Suppressor macrophage treated with lipopolysaccharide for 1 hour (primary cell): ENCODE measurements at places on chromosomes 2 and 18.

DNA sequence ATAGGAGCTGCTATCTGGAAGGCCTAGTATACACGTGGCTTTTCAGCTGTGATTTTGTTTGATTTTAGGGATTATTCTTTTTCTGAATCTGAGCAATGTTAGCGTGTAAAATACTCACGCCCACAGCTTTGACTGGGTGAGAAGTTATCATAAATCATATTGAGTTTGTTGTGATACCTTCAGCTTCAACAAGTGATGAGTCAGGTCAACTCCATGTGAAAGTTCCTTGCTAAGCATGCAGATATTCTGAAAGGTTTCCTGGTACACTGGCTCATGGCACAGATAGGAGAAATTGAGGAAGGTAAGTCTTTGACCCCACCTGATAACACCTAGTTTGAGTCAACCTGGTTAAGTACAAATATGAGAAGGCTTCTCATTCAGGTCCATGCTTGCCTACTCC, at the start of gene GKN1:
TSS of gene GKN1 (plus strand) at position 386 of the 400 bp plus-strand sequence. CDS start 42 bp downstream, outside the sequence.
- DNase-seq = no peak

- no peak for DNase-seq
Observed at GRCh38 chr2:12867631-12868287, 151.0 kb downstream of the TRIB2 start.

DNA sequence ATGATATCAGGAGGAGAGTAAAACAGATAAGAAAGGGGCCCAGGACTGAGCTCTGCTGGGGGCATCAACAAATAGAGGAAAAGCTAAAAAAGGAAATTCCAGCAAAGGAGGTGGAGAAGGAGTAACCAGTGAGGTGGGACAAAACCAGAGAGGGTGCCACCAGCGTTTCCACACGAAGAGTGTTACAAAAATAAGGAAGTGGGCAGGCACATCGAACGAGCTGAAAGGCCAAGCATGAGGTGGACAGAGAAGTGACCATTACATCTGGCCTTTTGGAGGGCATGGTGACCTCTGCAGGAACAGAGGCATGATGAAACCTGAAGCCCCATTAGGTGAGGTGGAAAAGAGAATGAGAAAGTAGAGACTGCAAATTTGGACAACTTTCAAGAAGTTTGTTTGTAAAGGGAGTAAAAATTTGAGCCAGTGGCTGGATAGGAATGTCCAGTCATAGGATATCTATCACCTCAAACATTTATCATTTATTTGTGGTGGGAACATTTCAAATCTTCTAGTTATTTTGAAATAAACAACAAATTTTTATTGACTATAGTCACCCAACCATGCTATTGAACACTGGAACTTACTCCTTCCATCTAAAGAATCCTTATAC, 18.4 kb upstream of the VIT start:
- DNase-seq = peak; percentile 26

DNA sequence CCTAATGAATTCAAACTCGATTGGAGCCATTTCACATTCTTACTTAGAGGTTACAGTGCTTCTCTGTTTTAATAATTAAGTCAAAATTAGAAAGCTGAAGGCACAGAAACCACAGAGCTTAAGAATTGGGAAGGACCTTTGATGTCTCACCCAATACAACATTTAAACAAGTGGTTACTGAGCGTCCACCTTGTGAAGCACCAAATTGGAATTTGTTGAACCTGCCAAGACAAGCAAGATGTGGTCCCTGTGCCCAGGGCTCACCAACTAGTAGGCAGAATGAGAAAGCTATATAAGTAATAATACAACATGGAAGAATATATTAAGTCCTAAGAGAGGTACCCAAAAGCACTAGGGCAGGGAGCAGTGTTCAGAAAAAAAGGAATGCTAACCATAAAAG, 64.5 kb upstream of the NPAS2 start:
- no peak for DNase-seq

DNA sequence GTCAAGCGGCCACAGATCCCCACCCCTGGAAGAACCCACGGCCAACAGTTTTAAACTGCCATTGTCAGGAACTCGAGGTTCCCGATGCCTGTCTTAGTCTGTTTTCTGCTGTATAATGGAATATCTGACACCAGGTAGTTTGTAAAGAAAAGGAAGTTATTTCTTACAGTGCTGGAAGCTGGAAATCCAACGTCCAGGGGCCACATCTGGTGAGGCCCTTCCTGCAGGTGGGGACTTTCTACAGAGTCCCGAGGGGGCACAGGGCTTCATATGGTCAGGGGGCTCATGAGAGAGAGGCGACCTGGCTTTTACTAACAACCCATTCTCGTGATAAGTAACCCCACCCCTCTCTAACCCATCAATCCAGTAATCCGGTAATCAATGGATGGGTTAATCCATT, 501.6 kb upstream of the MYT1L start:
- no peak for DNase-seq

DNA sequence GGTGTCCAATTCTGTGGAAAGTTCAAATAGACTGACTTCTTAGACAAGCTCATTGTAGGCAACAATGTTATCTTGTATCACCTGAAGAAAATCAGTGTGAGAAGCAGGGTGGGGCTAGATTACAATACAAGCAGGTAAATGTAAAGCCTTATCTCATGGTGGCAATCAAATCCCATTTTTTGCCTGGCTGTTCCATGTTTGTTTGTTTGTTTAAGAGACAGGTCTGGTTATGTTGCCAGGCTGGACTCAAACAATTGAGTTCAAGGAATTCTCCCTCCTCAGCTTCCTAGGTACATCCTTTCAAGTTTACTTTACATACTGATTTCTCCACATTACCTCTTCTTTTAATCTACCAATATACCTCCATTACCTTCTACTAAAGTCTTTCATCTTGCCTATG, 464.6 kb downstream of the LRP1B start:
- no peak for DNase-seq

DNA sequence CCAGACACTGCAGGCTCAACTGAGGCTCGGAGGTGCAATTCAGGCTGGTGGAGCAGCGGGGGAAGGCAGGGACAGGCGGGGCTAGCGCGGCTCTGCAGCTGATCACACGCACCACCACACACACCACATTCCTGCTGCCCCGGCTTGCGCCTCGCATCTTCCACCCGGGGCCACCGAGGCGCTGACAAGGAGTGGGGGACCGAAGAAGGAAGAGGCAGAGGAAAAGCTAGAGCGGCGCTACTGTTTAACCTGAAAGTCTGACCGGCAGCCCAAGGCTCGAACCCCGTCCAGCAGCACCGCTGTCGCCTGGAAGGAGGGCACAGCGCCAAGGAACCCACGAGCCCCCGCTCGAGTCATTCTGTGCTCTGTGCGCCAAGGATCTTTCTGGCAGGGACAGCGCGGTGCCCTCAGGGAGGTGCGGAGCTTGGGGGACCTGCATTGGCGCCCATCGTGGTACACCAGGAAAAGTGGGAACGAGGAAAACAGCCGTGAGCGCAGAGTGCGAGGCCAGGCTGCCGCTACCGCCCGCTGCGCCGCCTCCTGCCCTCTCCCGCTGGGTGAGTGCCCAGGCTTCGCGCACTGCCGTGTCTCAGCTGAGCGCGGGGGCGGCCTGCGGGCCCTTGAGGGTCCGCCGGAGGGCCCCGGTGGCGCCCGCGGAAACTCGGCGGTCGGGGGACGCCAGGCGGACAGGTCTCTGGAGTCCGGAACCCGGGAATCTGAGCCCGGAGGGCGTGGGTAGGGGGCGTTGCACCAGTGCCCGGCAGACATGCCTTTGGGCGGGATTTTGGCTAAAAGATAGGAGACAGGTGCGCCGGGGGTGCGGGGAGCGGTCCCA, 860 bp upstream of the KCNJ3 start:
- no peak for DNase-seq

- DNase-seq = no peak
Observed at GRCh38 chr18:3449512-3450011, 410 bp upstream of the TGIF1 start.

- no peak for DNase-seq
Observed at GRCh38 chr18:74154716-74155115, 6.4 kb downstream of the TIMM21 start.

DNA sequence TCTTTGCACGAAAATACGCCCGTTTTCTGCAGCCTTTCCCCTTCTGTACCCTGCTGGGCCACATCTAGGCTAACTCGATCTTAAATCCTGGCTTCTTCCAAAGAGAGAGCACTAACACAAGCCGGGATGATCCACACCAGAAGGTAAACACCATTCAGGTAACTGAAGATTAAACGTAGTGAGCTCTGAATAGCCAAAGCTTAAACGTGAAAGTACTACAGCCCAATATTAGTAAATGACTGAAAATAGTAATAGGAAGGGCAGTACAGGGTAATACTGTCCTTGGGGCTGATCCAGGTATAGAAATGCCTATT, 422 bp upstream of the MRPL53 start:
- DNase-seq = no peak

DNA sequence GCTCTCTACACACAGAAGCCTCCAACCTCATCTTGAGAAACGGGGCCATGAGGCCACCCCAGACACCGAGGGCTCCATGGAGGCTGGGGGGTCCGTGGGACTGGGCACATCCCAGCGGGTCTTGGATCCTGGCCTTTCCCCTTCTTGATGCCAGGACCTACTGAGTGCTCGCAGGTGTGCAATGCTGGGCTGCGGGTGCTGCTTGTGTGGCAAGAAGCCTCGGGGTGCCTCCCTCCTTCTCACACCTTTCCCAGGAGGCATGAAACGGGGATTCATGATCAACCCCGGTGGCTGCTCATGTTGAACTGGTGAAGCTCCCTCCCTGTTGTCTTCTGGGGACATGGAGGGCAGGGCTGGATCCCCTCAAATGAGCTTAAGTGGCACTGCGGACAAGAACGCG, 2.0 kb upstream of the BUB1 start:
- no peak for DNase-seq

DNA sequence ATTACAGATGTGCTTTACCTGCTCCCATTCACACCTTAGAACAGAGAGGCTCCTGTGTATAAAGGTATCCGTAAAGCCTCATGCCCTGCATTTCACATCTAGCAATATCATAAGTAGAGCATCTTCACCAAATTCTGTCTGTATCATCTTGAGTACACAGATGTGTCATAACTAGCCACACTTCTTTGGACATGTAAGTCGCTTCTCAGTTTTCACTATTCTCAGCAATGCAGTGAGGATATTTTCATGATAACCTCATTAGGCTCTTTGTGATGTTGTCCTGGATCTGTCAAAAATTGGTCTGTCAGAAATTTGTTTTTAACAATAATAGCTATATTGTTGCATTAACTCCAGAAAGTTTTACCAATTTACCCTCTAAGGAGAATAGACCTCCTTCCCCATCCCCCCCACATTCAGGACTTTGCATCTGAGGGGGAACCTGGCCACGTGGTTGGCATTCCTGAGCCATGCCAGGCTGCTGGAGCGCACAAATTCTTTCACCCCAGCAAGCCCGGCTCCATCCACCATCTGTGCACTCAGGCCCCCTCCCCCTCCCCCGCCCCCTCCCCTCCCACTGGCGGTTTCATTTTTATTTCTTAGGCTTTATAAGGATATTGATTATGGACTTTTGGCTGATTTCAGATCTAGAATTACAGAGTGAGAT, 34.1 kb downstream of the AGAP1 start:
- DNase-seq = no peak

DNA sequence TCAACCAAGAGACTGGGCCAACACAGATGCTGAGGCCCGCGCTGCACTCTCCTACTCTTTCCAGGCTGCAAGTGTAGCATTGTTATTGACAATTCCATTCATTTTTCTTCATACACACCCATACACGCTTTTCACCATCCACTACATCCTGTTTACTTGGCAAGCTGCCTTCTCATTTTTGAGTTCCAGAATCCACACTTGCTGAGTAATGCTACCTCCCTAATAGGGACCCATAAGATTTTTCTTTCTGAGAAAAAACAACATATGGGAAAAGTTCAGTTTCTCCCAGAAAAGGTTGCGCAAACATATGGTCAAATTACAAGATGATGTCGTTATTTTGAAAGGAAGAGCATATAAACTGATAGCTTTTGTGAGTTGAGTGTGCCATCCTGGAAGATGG, 3.3 kb upstream of the NETO1 start:
- DNase-seq = no peak

DNA sequence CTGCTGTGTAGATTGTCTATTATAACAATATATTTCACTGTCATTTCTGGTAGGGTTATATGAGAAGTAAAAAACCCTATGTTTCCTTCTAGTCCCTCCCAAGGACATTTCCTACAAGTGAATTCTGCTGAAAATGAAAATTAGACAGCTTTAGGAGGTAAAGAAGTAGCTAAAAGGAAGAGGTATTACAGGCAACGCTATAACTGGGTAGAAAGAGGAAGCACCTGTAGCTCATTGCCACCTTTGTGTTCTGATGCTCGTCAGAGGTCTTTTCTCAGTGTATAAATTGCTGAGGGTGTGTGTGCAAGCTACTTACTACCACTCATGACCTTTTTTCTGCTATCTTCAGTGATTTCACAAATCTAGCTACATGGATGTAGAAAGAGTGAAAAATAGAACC, 1.4 kb downstream of the DNAJC10 start:
- no peak for DNase-seq

DNA sequence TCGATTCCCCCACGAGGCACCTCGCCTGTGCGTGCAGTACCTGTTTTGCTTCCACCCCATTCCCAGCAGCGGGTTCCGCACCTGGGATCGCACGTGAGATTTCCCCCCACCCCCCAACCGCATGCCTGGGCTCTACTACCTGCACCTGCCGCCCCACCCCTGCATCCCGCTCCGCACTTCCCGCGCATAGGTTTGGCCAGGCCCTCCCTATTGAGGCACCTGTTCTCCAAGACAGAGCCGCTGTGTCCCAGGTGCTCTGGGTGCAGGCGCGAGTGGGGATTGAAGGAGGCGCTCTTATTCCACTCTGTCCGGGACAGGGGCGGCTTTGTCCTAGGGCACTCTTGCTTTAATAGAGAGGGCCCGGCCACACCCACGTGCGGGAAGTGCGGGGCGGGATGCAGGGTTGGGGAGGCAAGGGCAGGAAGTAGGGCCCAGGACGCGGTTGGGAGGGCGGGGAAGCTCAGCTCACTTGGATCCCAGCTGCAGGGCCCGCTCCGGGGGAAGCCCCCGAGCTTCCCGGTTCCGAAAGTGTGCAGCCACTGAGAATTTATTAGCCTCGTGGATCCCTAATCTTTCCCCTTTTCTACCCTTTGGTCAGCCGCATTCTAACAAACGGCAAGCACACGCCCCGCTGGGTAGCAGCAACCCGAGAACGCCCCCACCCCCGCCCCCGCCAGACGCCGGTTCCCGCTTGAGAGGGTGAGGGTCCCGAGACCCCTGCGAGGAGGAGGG, 670 bp upstream of the MOCOS start:
- DNase-seq = peak; percentile 63

DNA sequence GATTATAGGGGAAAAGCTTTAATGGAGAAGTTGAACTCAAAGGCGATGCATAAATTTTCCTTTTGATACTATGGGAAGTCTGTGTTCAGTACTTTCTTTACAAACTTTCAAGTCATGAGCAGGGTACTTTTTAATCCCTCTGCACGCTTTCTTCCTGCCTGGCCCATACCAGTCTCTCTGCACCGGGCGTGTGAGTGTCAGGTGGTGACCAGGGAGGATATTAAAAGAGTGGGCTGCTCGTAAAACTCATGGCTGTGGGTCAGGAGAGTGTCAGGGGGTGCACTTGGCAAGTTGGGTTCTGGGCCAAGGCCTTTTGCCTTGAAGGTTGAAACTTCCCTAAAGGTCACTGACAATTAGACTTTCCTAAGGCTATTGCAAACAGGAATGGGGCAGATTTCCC, 367.8 kb downstream of the GPD2 start:
- DNase-seq = no peak

- DNase-seq = no peak
Observed at GRCh38 chr2:227025510-227025909, 138.5 kb downstream of the COL4A4 start.
